ENCODE measurements at places on chromosomes 7 and 10. TPM values are rescaled to one million over a fixed set of nuclear protein-coding genes. Genes with fewer than 3 reads are reported as not detected.

Gene DAGLB
- 22.5 TPM for total RNA-seq

- no peak for DNase-seq
These were observed 68.3 kb downstream of the ABRAXAS2 start for GRCh38 chr10:124869941-124870340.

- DNase-seq, result peak; percentile 52
These were observed 14.5 kb downstream of the ADK start for GRCh38 chr10:74165530-74165901.

DNA sequence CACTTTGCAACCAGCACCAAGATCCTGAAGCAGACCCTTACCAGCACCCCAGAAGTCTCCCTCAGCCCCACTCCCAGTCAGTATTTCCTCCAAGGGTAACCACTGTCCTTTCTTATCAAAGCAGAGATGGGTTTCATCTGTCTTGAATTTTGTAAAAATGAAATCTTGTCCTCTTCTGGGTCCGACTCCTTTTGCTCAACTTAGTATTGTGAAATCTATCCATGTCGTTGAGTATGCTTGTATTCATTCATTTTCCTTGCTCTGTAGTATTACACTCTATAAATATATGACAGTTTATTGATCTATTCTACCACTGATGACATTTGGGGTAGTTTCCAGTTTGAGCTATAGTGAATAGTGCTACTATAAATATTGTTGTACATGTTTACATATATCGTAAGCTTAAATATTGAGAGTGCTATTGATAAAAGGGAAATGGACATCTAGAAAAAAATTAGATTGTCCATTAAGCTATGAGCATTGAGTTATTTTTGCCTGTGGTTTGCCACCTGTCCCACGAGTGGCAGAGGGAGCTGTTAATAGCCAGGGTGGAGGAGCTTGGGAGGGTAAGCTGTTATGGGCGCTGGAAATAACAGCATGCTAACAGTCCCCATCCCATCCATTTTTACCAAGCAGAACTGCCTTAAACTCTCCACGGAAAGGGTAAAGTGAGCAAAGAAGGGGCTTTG is 36.5 kb downstream of the AIFM2 start:
- no peak for DNase-seq

Gene CLRN3
- not detected for total RNA-seq

Gene MGAM2
- under 0.01 TPM for total RNA-seq

Gene CD36
- 1.3 TPM for total RNA-seq

Gene CPA1
- total RNA-seq, result not detected

- DNase-seq, result no peak
These were observed 84.4 kb upstream of the SHH start for GRCh38 chr7:155896531-155897263.

DNA sequence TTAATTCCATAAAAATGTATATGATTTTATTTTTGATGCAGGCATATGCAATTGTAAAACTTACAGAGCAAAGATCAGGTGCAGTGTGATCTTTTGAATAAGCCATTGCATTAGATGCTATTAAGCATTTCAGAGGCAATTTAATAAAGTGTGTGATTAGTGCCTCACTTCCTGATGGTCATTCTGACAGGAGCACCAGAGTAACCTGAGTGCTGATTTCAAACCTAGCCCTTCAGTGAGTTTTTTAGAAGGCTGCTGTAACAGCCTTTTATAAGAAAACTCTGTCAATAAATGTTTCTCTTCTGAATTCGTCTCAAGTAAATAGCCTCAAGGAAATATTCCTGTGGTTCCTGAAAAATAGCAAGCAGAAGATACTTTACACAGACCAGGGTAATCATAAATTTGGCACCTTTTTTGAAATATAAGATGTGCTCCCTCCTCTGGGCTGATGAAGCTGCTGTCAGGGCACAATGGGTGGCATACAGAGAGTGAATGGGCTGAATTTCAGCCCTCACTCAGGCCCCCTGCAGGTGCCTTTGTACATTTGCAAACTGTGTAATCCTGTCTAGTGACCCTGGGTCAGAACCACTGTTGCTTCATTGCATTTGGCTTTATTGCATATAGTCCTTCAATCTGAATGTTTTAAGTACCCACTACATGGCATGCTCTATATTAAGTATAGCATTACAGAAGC is 193.7 kb upstream of the CSTF2T start:
- peak; percentile 37 for DNase-seq

Gene AKR1C8
- not detected for total RNA-seq

GRCh38 chr10:48282829-48283228 is 8.3 kb upstream of the FRMPD2 start:
- DNase-seq, result no peak

Gene ZKSCAN5
- 10.5 TPM for total RNA-seq

GRCh38 chr7:159207393-159207792 is 62.7 kb upstream of the VIPR2 start:
- DNase-seq, result no peak

DNA sequence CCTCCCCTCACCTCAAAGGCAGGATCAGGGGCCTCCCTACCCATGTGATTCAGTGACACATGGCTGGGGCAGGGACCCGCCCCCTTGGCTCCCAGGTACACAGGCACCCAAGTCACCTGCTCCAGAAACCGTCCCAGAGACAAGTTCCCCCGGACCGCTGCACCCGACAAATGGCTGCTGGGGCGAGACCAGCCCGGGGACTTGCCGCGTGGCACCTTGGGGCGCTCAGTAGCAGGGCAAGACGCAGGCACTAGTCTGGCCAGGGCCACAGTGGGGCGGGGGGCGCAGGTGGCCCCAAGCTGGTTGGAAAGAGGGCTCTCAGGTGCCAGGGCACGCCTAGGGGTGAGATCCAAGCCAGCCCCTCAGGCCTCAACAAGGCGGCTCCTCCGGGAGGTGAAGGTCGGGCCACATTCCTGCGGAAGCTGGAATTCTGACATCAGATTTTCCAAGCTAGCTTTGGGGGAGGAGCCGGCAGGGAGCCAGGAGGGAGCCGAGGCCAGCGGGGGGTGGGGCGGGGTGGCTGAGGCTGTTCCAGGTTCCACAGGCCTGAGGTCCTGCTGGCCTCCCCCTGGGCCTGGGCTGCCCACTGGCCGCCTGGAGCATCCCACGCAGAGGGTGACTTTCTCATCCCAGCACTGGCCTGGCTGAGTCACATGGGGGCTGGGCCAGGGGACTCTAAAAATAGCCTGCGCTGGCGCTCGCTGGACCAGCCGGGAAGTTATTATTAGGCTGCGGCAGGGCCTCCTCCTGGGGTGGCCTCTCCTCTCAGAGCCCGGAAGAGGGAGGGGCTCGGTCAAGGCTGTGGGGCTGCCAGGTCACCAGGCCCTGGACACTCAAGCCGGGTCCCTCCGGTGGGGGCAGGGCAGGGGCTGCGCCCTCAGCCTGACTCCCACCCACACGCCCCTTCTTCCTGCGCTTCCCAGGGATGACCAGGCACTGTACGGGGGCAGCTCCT is 20.5 kb upstream of the INPP5A start:
- peak; percentile 54 for DNase-seq

Gene SCIN
- total RNA-seq, result 0.26 TPM

DNA sequence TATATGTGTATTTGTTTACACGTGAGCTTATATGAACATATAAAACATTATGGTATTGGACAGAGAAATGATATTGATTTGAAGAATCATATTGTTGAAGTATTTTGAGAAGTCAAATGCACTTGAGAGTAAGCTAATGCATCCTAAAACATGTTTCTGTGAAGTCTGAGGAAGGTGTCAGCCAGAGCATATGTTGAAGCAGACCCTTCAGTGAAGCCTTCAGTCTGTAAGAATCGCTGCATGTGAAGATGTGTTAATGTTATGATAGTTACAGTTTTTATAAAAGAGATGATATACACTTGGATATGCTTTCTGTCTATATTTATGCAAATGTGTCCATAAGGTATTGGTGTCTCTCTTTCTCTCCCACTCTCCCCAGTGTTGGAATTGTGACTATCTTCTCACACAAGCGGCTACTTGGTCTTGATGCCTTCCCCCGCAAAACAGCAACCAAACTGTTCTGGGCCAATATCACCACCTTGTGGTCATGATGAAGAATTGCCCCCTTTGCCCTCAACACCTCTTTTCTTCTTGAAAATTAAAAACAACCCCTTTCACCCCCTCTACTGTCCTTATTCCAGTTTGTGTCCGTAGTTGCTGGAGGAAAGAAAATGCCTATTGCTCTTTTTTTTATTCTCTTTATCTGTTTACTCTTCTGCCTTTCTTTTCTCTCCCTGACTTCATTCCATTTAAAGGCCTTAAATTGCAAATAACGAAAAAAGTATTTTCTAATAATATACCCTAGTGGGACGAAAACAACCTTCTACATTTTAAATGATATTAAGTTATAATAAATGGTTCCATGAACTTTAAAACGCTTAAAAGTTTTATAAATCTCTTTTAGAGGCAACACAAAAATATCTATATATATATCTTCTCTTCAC is 64.9 kb downstream of the IKZF1 start:
- DNase-seq, result peak; percentile 34

DNA sequence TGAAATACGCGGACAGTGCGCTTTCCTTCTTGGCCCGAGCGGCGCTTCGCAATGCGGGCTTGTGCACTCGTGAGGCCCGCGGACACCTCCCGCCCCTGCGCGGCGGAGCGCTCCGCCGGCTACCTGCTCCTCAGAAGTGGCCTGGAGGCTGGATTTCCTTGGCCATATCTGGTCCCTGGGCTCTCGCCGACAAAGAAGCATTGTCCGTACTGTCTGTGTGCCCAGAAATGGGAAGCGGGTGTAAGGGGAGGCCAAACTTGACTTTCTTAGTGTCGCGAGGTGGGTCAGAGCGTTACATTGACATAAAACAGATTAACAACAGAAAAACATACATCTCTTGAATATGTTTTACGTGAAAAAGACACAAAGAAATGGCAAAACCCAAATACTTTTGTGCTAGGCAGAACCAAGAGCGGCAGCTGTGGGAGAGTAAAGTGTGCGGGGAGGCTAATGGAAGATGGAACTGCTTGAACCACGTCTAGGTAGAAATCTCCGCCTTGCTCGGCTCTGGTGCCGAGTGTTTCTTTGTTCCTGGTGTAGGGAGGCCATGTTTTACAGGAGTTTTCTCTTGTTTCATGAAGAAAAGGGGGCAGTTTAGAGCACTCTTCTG is 1.4 kb downstream of the LANCL2 start:
- DNase-seq, result no peak

Gene ARMC3
- total RNA-seq, result under 0.01 TPM

Gene SEMA3A
- total RNA-seq, result 60.3 TPM

DNA sequence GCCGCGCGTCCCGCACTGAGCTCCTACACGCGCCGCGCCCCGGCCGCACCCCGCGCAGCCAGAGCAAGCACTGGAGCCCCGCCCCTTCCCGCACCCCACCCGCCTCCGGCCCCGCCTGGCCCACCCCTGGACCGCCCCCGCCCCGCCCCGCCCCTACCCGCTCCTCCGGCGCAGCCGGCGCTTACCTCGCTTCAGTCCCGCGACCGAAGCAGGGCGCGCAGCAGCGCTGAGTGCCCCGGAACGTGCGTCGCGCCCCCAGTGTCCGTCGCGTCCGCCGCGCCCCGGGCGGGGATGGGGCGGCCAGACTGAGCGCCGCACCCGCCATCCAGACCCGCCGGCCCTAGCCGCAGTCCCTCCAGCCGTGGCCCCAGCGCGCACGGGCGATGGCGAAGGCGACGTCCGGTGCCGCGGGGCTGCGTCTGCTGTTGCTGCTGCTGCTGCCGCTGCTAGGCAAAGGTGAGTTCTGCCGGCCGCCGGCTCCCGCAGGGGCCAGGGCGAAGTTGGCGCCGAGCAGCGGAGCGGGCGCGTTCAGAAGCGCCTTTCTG is at the start of gene RET:
Gene RET (plus strand): TSS at position 194 of the 545 bp plus-strand sequence. CDS start 190 bp downstream, at position 384.
- DNase-seq, result peak; percentile 3

GRCh38 chr7:25840209-25840792 is 311.7 kb upstream of the NFE2L3 start:
- no peak for DNase-seq

- no peak for DNase-seq
These were observed 25.3 kb downstream of the GFRA1 start for GRCh38 chr10:116247691-116248090.

DNA sequence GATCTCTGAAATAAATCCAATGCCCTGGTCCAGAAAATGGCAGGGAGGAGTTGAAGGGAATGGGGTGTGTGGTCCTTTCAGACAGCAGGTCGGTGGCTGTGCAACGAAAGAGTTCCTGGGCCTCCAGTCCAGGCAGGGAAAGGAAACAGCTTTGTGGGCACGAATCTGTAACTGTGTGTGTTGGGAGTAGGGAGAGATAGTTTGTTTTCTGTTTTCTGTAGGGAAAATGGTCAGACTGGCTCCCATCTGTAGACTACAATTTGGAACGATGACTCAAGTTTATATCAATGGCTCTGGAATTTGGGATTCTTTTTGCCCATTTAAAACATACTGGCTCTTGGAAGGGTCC is 2.6 kb upstream of the HOXA9 start:
- DNase-seq, result no peak

- no peak for DNase-seq
These were observed 734 bp downstream of the PCLO start for GRCh38 chr7:83161899-83162401.

- no peak for DNase-seq
These were observed 137.7 kb downstream of the PTPRN2 start for GRCh38 chr7:158449942-158450341.

DNA sequence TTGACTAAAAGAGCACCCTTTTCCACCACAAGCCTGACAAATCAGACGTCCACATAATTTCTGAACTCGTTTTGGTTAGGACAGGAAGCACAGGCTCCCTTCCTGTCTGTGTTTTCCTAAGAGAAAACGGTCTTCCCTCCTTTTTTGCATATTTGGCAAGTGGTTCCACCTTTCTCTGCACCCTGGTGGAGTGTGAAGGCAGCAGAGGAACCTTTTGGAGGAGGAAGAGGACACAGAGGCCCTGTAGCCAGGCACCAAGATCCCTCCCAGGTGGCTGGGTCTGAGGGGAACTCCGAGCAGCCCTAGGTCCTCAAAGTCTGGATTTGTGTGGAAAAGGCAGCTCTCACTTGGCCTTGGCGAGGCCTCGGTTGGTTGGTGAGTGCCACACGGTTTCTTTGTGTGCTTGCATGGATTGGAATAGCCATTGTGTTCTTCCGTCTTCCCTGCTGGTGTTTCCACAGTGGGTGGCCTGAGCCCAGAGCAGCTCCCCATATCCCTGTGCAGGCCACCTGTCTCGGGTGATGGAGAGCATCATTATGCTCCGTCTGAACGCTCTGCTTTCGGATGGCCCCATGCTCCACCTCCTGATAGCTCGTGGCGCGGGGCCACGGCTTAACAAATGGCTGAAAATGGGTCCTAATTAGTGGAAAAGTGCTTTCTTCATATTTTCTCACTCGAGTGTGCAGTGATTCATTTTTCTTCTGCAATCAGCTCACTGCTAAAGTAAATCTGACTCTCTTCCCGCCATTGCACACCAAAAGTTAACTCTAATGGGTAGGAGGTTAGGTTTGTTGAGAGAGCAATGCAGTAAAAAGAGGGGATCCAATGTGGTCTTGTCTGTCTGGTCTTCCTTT is 4.2 kb downstream of the IKZF1 start:
- no peak for DNase-seq

Gene NUTM2B
- total RNA-seq, result 0.26 TPM

Gene SHTN1
- 3.1 TPM for total RNA-seq

- no peak for DNase-seq
These were observed 19.9 kb downstream of the ACSL5 start for GRCh38 chr10:112393827-112394226.

Gene TCAF2
- total RNA-seq, result 2.3 TPM

Gene TMEM213
- not detected for total RNA-seq

GRCh38 chr7:157310676-157311185 is 26.1 kb upstream of the DNAJB6 start:
- peak; percentile 72 for DNase-seq
